IMR-90 (cell line): ENCODE measurements at places on chromosomes 2 and 18. TPM values are rescaled to one million over a fixed set of nuclear protein-coding genes. Genes with fewer than 3 reads are reported as not detected.

Gene CNPPD1
- 29.2 and 31.9 TPM in 2 replicates for polyA plus RNA-seq

DNA sequence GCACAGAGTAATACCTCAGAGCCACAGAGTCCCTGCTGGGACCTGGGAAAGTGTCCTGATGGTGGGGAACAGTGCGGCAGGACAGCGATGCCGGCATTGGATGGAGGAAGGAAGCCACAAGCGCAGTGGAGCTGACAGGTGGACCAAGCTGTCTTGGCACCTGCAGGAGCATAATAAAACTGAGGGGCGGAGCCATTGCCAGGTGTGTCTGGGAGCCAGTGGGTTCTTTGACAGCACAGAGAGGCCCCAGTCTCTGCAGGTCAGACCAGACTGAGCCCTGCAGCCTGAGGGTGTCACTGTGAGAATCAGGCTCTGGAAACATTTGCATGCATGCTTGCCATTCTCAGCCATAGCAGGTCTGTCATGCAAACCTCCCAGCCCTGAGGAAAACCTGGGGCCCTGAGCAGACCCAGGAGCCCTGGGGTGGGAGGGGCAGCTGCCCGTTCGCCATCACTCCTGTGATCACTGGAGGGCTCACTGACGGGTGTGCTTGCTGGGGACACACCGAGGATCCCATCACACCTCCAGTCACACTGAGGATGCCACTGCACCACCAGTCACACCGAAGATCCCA, 210.5 kb upstream of the HDAC4 start:
- no peaks in the 10 kb centered on the region for H3K27me3 ChIP-seq
- H3K27ac ChIP-seq, result no peak overlapping the region
- H3K36me3 ChIP-seq, result no peaks in the 10 kb centered on the region
- no peaks in the 10 kb centered on the region for H3K4me1 ChIP-seq
- no peak for DNase-seq

GRCh38 chr2:47483191-47483590, 80.2 kb downstream of the MSH2 start:
- no peaks in the 10 kb centered on the region for H3K27me3 ChIP-seq
- H3K27ac ChIP-seq, result no peak overlapping the region
- no peak overlapping the region for H3K4me3 ChIP-seq
- no peak for DNase-seq

Gene ABCB11
- not detected in 2 replicates for polyA plus RNA-seq

- H3K27ac ChIP-seq, result no peak overlapping the region
- no peak overlapping the region for H3K4me3 ChIP-seq
- peaks cover 4% of the 10 kb centered on the region for H3K27me3 ChIP-seq
- no peak for DNase-seq
- H3K4me1 ChIP-seq, result peaks cover 2% of the 10 kb centered on the region; the same call in 1 of the 2 replicates
These were observed 57.8 kb upstream of the SPP2 start for GRCh38 chr2:233992513-233993217.

- DNase-seq, result no peak
- no peaks in the 10 kb centered on the region for H3K27me3 ChIP-seq
- no peak overlapping the region for H3K4me3 ChIP-seq
These were observed 56.1 kb downstream of the NBAS start for GRCh38 chr2:15504882-15505663.

GRCh38 chr18:24293254-24293653, 104.4 kb downstream of the OSBPL1A start:
- no peaks in the 10 kb centered on the region for H3K27me3 ChIP-seq
- H3K27ac ChIP-seq, result no peak overlapping the region
- H3K36me3 ChIP-seq, result no peaks in the 10 kb centered on the region
- no peak overlapping the region for H3K4me3 ChIP-seq
- no peak for DNase-seq
- no peaks in the 10 kb centered on the region for H3K4me1 ChIP-seq

DNA sequence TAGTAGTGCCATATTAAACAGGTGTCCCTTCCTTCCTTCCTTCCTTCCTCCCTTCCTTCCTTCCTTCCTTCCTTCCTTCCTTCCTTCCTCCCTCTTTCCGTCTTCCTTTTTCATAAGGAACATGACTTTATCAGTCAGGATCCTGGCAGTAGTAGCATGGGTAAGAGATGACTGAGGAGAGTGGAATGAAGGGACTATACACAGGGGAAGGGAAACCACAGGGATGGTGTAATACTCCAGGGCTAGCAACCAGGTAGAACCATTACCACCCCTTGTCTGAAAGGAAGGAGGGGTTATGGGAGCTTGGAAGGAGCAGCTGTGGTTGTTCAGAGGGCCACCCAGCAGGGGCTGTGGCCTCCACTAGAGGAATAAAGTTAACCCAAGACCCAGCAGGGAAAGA, 23.2 kb upstream of the KDM3A start:
- peaks cover 11% of the 10 kb centered on the region for H3K27me3 ChIP-seq
- H3K4me3 ChIP-seq, result no peak overlapping the region
- peak; percentile 41 for DNase-seq
- H3K27ac ChIP-seq, result no peak overlapping the region
- H3K36me3 ChIP-seq, result no peaks in the 10 kb centered on the region
- no peaks in the 10 kb centered on the region for H3K4me1 ChIP-seq

Gene DLX2
- 0.38 and 0.44 TPM in 2 replicates for polyA plus RNA-seq

DNA sequence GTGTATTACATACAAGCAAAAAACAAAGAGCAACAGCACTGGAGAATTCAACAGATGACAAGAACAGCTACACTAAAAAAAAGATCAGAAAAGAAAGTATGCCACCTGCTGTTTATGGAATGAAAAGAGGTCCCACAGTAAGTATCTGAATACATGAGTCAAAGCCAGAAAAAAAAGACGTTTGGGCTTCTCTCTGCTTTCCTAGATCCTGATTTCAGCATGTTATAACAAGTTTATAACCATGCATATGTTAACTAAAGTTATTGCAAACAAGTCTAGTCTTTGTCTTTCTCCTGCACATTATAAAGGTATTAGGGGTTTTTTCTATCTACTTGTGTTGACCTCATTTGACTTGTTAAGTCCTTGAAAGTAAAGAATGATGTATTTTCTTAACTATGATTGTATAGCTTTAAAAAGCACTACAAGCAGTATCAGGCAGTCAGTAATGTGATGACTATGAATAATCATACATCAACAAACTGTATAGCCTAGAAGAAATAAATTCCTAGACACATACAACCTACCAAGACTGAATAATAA, 108.5 kb upstream of the COL5A2 start:
- H3K36me3 ChIP-seq, result no peaks in the 10 kb centered on the region
- peak overlapping the region; percentile 69; the same call in 1 of the 2 replicates for H3K27ac ChIP-seq
- H3K27me3 ChIP-seq, result no peaks in the 10 kb centered on the region
- DNase-seq, result peak; percentile 91

Gene CTAGE1
- 0.09 and 0.10 TPM in 2 replicates for polyA plus RNA-seq

DNA sequence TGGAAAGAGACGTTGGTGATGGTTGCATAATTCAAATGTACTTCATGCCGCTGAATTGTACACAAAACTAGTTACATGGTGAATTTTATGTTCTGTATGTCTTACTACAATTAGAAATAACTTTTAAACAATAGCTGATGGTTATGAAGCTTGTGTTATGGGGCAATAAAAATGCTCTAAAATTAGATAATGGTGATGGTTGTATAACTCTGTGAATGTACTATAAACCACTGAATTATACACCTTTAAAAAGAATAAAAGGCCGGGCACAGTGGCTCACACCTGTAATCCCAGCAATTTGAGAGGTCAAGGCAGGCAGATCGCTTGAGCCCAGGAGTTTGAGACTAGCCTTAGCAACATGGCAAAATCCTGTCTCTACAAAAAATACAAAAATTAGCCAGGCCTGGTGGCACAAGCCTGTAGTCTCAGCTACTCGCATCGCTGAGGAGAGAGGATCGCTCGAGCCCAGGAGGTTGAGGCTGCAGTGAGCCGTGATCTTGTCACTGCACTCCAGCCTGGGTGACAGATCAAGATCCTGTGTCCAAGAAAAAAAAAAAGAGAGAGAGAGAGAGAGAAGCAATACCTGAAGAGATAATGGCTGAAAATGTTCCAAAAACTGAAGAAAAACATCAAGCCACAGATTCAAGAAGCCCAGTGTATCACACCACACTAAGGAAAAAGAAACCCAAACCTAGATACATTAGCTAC, 6.3 kb downstream of the RNU4ATAC start:
- H3K27ac ChIP-seq, result no peak overlapping the region
- no peak for DNase-seq
- H3K4me1 ChIP-seq, result peaks cover 7% of the 10 kb centered on the region
- H3K4me3 ChIP-seq, result no peak overlapping the region

- H3K36me3 ChIP-seq, result no peaks in the 10 kb centered on the region
- no peak overlapping the region for H3K27ac ChIP-seq
- H3K4me1 ChIP-seq, result peaks cover 17% of the 10 kb centered on the region
- no peak for DNase-seq
- H3K27me3 ChIP-seq, result no peaks in the 10 kb centered on the region
These were observed 17.1 kb upstream of the ATOH8 start for GRCh38 chr2:85736456-85737355.

DNA sequence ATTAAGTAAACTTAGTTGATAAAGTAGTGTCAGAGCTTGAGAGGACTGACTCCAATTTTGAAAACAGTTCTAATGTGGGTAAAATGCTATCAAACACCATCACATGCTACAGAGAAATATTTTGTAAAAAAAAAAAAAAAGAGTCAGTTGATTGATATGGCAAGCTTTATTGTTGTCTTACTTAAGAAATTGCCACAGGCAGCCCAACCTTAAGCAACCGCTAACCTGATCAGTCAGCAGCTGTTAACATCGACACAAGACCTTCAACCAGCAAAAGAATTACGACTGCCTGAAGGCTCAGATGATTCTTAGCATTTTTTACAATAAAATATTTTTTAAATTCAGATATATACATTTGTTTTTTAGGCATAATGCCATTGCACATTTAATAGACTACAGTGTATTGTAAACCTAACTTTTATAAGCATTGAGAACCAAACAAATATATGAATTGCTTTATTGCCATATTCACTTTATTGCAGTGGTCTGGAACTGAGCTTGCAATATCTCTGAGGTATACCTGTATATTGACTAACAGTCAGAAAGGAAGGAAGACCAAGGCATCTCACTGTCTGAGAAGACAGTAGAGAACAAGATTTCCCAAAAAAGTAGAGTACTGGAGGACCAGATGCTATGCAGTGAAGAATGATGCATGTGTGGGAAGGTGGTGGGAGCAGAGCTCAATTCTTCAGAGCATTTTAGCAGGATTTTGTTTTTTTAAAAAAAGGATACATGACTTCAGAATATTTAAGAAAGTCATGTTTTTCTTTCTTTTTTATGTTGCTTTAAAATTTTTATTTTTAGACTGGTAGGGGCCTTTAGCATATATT, 973.8 kb upstream of the GYPC start:
- no peak overlapping the region for H3K4me3 ChIP-seq
- H3K36me3 ChIP-seq, result no peaks in the 10 kb centered on the region
- no peaks in the 10 kb centered on the region for H3K4me1 ChIP-seq
- DNase-seq, result no peak
- H3K27me3 ChIP-seq, result no peaks in the 10 kb centered on the region

- no peaks in the 10 kb centered on the region for H3K27me3 ChIP-seq
- H3K4me3 ChIP-seq, result no peak overlapping the region
- DNase-seq, result peak; percentile 53
- H3K27ac ChIP-seq, result no peak overlapping the region
- no peaks in the 10 kb centered on the region for H3K4me1 ChIP-seq
- no peaks in the 10 kb centered on the region for H3K36me3 ChIP-seq
These were observed 153.6 kb downstream of the COL4A4 start for GRCh38 chr2:227010433-227010832.

DNA sequence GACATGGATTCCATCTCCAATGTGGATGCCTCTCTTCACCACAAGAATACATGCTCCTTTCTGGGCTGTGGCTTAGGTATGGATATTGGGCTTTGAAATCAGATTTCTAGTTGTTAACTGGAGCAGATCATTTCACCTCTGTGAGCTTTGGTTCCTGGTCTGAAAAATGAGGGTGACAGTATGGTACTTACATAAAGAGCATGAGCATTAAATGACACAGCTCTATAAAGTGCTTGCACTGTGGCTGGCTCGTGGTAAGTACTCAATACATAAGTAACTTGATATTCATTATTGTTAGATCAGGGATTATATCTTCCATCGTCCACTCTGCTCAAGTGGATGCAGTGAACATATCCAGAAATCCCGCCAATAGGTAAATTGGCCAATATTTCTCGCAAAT, 33.4 kb downstream of the ARHGAP25 start:
- no peak overlapping the region for H3K4me3 ChIP-seq
- H3K4me1 ChIP-seq, result peaks cover 34% of the 10 kb centered on the region
- H3K27me3 ChIP-seq, result no peaks in the 10 kb centered on the region
- H3K36me3 ChIP-seq, result no peaks in the 10 kb centered on the region
- no peak overlapping the region for H3K27ac ChIP-seq
- DNase-seq, result no peak

DNA sequence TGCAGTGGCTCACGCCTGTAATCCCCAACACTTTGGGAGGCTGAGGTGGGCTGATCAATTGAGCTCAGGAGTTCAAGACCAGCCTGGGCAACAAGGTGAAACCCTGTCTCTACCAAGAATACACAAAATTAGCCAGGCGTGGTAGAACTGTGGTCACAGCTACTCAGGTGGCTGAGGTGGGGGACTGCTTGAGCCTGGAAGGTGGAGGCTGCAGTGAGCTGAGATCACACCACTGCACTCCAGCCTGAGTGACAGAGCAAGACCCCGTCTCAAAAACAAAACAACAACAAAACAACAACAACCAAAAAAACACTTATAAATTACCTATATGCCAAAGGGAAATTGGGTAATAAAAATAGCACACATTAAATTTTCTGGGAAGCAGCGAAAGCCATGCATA, 141.6 kb downstream of the HDAC4 start:
- peaks cover 22% of the 10 kb centered on the region for H3K4me1 ChIP-seq
- H3K27ac ChIP-seq, result no peak overlapping the region
- no peaks in the 10 kb centered on the region for H3K27me3 ChIP-seq
- DNase-seq, result no peak
- H3K36me3 ChIP-seq, result no peaks in the 10 kb centered on the region

GRCh38 chr2:85914922-85915321, 26.1 kb upstream of the ST3GAL5 start:
- H3K4me3 ChIP-seq, result no peak overlapping the region
- H3K4me1 ChIP-seq, result peaks cover 5% of the 10 kb centered on the region
- no peak overlapping the region for H3K27ac ChIP-seq
- DNase-seq, result no peak
- no peaks in the 10 kb centered on the region for H3K27me3 ChIP-seq
- no peaks in the 10 kb centered on the region for H3K36me3 ChIP-seq
